ENCODE measurements at places on chromosomes 6 and 20.

GRCh38 chr6:149769676-149770075 lies 20.1 kb downstream of the PCMT1 start:
- DNase-seq, result no peak

DNA sequence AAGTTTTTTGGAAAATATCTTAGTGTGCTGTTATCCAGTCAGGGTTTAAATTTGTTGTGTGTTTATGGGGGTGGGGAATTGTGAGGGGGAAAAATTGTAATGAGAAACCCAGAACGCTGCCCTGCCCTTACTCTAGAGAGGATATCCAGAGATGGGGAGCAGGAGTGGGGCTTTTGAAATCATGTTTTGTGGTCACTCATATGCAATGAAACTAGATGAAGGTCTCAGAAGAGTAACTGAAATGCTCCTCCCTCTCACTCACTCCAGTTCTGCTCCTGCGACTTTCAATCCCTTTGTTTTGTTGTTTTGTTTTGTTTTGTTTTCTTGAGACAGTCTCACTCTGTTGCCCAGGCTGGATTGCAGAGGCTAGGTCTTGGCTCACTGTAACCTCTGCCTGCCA lies 100.0 kb downstream of the CRYBG1 start:
- DNase-seq, result no peak

DNA sequence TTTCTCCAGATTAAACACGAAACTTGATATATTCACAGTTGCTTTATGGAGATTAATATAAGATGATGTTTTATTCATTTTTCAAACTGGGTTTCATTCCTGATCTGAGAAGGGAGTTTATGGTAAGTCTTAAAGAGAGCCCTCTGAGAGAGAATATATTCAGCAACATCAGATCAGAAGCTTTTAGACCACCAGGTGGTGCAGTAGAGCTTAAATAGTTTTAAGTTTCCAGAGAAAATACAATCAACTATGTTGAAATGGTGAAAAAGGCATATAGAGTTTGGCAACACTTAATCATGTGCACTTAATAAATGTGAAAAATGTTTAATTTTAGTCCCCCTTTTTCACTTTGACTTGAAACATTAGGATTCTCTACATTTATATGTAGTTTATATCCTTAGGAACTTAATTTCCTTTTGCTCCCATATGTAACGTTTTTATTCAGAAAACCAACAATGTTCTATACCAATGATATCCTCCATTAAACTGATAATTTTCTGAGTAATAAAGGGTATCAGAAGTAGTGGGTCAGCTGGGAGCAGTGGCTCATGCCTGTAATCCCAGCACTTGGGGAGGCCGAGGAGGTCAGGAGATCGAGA lies 86.4 kb upstream of the CLDN20 start:
- no peak for DNase-seq

DNA sequence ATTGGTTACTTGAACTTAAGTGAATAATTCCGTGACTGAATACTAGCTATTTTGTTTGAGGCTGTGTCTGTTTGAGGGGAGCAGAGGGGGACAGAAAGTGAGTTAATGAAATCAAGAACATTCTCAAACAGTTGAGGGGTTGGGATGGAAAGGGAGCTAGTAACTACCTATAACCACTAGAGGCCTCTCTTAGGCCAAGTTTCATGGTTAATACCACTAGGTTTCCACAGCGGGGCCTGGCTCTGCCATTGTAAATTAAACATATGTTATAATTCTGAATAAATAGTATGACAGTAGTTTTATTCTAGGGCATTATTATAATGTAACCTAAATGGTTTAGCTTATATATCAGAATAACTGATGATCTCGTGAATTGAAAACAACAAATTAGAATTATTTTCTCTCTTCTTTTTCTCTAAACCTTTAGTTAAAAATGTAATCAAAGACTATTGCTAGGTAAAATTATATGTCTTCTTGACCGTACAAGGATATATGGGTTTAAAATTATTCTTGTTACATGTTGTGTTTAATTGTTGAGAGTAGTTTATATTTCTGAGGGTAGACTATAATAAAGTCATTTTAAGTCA lies 108.1 kb downstream of the BCKDHB start:
- no peak for DNase-seq

DNA sequence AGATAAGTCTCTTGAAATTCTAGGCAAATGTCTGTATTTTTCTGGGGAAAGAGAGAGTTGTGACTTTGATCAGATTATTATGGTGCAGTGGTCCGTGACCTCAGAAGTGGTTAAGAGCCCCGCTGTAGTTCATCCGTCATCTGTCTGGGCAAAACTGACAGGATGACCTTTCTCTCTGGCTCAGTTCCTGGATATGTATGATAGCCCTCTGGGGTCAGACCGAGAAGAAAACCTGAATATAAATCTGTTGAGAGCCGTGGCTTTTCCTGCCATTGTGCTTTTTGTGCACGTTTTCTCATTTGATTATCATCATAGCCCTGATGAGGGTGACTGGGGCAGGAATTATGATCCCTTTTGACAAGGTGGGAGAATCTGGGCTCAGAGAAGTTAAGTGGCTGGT lies 26.5 kb downstream of the GHRH start:
- DNase-seq, result no peak

DNA sequence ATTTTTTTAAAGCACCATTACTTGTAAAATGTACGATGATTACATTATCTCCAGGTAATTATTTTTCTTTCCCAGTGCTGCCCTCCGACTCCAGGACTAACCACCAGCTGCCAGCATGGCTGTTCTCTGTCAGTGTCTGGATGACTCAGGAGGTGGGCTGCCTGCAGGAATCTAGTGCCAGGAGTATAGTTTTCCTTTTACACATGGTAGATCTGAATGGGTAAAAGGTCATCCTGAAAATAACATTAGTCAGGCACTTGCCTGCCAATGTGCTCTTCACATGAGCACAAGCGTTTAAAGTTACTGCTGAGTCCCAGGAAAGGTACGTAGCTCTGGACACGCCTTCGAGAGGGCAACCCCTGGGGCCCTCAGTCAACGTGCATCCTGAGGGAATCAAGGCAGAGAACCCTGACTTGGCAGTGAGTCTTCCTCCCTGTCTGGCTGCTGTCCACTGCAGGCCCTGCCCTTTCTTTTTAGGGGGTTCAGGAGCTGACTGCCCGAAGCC lies 2.4 kb downstream of the DYNLT1 start:
- no peak for DNase-seq

- no peak for DNase-seq
Observed at GRCh38 chr6:137731600-137731959, 135.5 kb upstream of the TNFAIP3 start.

GRCh38 chr6:3623451-3624249 lies 127.9 kb downstream of the PXDC1 start:
- DNase-seq, result no peak

DNA sequence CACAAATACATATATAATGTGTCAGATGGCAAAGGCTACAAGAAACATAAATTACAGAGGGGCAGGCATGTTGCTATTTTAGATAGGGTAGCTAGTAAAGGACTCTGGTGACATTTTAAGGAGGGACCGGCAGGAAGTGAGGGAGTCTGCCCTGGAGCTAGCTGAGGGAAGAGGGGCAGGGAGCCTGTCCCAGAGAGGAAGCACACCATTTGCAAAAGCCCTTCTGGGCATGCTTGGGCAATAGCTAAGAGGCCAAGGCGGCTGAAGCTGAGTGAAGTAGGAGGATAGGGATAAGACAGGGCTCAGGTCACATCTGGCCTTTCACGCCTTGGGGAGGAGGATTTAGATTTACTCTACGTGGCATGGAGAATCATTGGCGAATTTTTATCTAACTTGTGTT lies 96.2 kb downstream of the RTN4IP1 start:
- DNase-seq, result no peak

DNA sequence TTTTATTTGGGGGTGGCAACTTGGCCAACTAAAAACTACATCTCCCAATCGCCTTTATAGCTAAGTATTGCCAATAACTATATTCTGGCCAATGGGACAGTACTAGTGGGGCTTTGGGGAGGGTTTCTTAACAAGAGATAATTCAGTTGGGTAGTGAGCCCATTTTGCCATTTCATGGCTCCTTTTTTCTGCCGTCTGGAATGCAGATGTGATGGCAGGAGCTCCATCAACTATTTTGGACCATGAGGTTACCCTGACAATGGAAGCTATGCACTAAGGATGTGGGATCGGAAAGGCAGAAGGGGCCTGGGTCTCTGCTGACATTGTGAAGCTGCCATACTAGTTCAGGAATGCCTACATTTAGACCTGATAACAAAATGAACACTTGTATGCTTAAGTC lies 67.0 kb upstream of the FOXC1 start:
- no peak for DNase-seq

- no peak for DNase-seq
Observed at GRCh38 chr20:9204979-9205378, 136.1 kb downstream of the PLCB4 start.

DNA sequence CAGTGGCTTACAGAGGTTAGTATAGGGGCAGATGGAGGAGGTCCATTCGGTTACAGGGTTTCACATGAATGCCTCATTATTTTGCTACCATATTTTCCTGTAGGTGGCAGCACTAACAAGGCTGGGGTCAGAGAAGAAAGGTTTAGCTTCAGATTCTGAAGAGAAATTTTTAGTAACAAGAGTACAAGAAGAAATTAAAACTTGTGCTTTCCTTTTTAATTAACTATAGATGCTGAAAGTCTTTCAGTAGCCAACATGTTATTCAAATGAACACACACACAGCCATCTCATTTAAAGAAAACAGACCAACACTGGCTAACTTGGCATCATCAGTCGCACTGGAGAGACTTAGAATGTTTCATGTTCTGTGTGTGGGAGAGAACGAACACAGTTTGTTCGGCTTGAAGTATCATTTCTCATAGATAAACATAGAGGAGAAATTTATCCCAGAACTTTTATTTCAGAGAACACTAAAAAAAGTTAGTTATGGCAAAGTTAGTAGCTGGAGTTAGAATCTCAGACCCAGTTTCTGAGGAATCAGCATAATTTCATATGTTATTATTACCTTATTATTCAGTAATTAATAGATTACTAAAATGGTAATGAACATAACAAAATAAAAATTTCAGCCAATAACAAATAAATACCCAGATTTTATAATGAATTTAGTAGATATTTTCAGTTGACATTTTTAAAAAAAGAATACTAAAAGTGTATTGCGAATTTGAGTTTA lies 314.0 kb upstream of the RSPO3 start:
- no peak for DNase-seq

DNA sequence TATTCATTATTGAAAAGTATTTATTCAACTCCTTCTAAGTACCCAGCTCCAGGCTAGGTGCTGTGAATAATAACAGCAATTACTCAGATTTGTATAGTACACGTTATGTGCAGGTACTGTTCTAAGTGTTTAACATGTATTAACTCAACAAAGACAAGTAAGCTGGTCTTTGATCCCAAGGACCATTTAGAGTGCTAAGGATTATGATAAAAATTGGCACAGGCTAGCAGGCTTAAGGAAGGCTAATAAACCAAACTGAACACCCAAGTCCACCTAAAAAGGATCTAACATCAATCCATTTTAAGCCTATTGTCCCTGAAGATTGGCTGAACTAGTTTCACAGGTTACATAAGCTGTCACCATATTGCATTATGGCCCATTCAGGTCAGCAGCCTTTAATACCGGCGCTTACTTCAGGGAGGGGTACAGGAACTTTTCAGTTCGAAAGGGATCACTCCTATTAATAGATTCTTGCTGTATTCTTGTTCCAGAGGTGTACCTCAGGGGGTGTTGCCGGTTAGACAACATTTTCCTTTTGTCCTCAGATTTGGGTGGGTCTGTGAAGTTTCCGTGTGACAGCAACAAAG lies 99.0 kb upstream of the GMDS start:
- DNase-seq, result no peak

DNA sequence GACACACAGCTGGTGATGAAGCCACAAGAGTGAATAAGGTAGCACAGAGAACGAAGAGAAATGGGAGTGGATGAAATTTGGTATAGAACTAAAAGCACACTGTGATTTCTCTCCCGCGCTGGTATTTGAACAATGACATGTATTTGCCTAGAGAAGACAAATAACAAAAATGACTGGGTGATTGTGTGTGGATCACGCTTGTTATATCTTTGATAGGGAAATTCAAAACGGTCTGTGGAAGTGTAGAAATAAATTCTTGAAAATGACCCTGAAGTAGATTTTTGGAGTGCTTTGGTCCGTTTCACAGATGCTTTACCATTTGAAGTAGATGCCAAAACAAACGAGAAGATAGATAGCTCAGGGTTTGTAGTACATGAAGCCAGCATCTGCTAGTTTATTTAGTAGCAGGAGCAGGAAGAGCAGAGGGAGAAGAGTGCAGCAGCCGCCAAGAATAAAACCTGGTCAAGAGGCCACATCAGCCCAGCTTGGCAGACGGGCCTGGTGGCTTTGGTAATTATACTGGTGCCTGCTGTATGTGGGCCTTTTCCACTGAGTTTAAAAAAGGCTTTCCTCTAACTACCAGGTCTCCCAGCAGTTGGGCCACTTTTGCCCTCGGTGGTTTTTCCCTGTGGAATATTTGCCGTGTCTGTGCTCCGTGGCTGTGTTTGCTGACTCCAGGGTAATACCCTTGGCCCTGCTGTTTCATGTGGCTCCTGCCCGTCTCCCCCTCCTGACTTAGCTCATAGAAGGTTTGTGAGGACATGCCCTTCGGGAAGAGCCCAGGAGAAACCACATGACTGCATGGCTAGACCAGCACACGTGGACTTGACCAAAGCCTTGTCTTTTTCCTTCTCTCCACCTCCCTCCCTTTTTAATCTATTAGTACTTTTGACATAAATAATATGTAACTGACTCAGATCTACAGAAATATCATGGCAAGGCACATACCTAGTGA lies 294.0 kb downstream of the SOX4 start:
- DNase-seq, result no peak

- no peak for DNase-seq
Observed at GRCh38 chr20:44732327-44732726, 13.3 kb upstream of the KCNK15 start.

DNA sequence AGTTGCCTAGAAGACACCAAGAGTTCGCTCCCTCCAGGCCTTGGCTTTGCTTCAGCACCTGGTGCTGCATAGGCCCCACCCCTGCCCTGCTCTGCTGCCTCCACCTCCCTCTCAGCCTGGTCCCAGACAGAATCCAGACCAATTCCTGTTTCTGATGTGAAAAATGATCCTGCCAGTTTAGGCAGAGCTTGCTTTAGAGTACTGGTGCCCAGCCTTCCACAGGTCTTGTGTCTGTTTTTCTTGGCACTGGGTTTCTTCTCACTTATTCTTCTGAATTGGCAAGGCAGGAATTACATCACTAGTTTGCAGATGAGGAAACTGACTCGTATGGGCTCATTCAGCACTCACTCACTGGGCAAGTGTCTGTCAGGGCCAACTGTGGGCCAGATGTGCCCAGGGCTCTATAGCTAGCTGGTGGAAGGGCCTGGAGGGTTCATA lies 53.0 kb downstream of the HLA-A start:
- DNase-seq, result no peak

- DNase-seq, result no peak
Observed at GRCh38 chr20:44720621-44720996, 5.4 kb downstream of the CCN5 start.

- no peak for DNase-seq
Observed at GRCh38 chr6:138401960-138402837, 1.8 kb upstream of the HEBP2 start.

- DNase-seq, result no peak
Observed at GRCh38 chr20:21149344-21149743, 23.5 kb downstream of the KIZ start.

- DNase-seq, result no peak
Observed at GRCh38 chr6:6960571-6961251, 147.1 kb upstream of the RREB1 start.

- peak; percentile 62 for DNase-seq
Observed at GRCh38 chr6:31888276-31889258, 8.9 kb downstream of the EHMT2 start.

- no peak for DNase-seq
Observed at GRCh38 chr6:17233531-17233930, 47.6 kb upstream of the RBM24 start.
